Fibroblast of upper back skin (primary cell): ENCODE measurements at places on chromosomes 7 and 10.
A peak's percentile ranks its signal among the peaks of the same experiment; 100 is the strongest.

- DNase-seq, result no peak
Measured at GRCh38 chr10:59134785-59135184, 41.7 kb upstream of the PHYHIPL start.

DNA sequence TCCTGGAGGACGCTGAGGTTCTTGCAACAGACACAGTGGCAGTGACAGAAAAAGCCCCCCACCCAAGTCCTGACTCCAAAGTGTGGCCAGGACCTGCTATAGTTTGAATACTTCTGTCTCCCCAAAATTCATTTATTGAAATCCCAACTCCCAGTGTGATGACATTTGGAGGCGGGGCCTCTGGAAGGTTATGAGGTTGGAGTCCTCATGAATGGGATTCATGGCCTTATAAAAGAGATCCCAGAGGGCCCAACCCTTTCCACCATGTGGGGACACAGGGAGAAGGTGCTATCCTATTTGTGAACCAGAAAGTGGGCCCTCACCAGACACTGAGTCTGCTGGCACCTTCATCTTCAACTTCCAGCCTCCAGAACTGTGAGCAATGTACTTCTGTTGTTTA, 18.3 kb downstream of the ANXA11 start:
- DNase-seq, result no peak

- DNase-seq, result peak; percentile 48
Measured at GRCh38 chr7:69256634-69257081, 341.6 kb upstream of the AUTS2 start.

DNA sequence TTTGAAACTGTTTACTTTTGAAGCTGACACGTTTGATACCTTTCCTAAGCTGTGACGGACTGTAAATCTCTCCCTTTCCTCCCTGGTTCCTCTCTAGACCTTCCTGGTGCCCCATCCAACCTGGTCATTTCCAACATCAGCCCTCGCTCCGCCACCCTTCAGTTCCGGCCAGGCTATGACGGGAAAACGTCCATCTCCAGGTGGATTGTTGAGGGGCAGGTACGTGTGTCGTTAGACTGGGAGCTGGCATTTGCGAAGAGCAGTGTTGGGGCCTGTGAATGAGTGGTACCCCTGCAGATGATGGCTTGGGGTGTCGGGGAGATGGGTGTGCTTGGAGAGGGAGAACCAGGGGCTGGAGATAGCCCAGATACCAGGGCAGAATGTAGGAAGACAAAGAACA, 602.7 kb upstream of the FOXK1 start:
- no peak for DNase-seq

DNA sequence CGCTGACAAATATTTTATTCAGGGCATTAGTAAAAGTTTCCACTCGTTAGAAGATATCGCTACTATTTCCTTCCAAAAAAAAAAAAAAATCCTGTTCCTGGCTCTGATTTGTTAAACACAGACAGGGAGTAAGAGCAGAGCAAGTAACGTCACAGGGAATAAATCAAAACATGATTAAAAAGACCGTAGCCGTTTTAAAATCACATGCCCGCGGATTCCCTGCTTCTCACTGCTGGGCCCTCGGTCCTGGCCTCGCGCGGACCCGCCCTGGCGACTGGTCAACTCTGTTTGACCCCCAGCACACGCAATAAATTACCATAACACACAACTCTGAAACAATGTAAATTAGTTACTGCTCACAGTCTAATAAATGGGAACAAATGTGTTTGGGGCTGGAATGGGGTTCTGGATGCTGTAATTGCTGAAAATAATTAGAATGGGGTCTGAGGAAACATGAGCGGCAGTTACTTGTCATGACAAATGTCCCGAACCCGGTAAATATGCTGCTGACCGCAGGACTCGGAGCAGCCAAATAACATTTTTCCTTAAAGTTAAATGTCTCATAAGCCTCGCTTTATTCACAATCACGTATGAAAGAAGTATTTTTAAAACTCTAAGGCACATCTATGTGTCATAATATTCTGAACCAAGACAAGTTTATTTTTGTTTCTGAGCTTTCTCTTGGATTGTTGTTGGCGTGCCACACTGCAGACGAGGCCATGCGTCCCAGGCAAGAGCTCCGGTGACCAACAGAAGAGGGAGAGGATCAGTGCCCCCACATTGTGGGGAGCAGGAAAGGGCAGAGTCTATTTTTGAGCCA, 17.9 kb downstream of the EBF3 start:
- DNase-seq, result peak; percentile 55

GRCh38 chr7:122407195-122407594, 102.6 kb upstream of the FEZF1 start:
- DNase-seq, result no peak

GRCh38 chr10:114272696-114273095, 33.6 kb downstream of the VWA2 start:
- DNase-seq, result no peak
